Left cardiac atrium (tissue), 4 donors: ENCODE measurements at places on chromosomes 3 and 15. TPM values are rescaled to one million over a fixed set of nuclear protein-coding genes. Genes with fewer than 3 reads are reported as not detected.

Gene CFAP44
- 3.2 TPM for total RNA-seq

Gene NR2F2
- 43.5 TPM for total RNA-seq

Gene CIDEC
- total RNA-seq: 127 TPM

Gene CNTN4
- total RNA-seq: 4.1 TPM

Gene ERICH6
- total RNA-seq: 0.39 TPM

Gene TP63
- total RNA-seq: 0.31 TPM

Gene SLC30A4
- total RNA-seq: 5.0 TPM

Gene MAGI1
- 27.7 TPM for total RNA-seq

Gene CACNA2D2
- total RNA-seq: 4.6 TPM

Gene PPP2R3A
- total RNA-seq: 37.5 TPM

Gene CALML4
- total RNA-seq: 3.7 TPM

Gene C3orf52
- 0.41 TPM for total RNA-seq

Gene GNAT1
- total RNA-seq: not detected
